NCI-H2029 (cell line): ENCODE measurements at places on chromosomes 2 and 18.

DNA sequence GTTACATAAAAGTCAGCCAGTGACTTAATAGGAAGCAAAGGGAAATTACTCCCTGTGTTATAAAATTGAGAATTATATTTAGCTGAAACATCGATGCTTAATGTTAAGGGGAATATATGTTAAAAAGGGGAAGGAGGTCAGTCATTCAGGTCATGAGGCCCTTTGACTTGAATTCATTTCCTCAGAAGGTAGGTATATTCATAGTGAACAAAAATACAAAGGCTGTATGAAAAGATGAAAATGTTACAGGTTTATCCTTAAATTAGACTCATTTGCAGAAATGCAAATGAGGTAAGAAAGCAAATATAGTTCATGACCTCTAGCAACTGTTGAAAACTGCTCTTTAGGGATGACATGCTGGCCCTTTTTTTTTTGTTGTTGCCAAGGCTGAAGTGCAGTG lies 20.8 kb downstream of the MSH6 start:
- no peak for DNase-seq

- no peak for DNase-seq
Measured at GRCh38 chr2:135870571-135870970, 5.7 kb downstream of the MCM6 start.

DNA sequence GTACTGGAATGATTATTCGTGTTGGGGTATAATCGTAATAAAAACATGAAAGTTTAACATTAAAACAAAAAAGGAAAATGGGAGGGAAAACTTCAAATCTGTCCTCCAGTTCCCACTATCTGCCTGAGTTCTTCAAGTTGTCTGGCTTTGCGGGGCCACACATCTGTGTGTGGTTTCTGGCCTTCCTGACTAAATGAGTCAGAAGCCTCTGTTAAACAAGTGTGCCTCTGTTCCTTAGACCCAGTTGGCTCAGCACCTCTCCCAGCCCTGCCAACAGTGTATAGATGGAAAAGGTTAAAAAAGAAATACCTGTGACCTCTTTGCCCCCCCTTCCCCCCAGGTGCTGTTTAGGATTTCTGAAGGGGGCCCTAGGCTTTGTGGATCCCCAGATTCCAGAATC lies 30.2 kb downstream of the XDH start:
- no peak for DNase-seq

GRCh38 chr2:53422979-53423378 lies 344.6 kb upstream of the CHAC2 start:
- DNase-seq = no peak

GRCh38 chr18:26320686-26321085 lies 94.4 kb downstream of the TAF4B start:
- DNase-seq = no peak
